ENCODE measurements at places on chromosomes 7 and 10. TPM values are rescaled to one million over a fixed set of nuclear protein-coding genes. Genes with fewer than 3 reads are reported as not detected.

Gene AGBL3
- 1.0 TPM for total RNA-seq

Gene PSD
- 0.26 TPM for total RNA-seq

Gene EPHB6
- under 0.01 TPM for total RNA-seq

Gene GIMAP7
- 108 TPM for total RNA-seq

Gene ENKUR
- 0.38 TPM for total RNA-seq

Gene WDFY4
- 0.25 TPM for total RNA-seq

Gene COL13A1
- 0.76 TPM for total RNA-seq

Gene CALCR
- total RNA-seq: not detected

Gene CPA5
- total RNA-seq: not detected

Gene INHBA
- 0.51 TPM for total RNA-seq

Gene CPA4
- total RNA-seq: not detected

Gene TASOR2
- 35.3 TPM for total RNA-seq

Gene SH2D4B
- under 0.01 TPM for total RNA-seq

Gene AKR1B15
- total RNA-seq: not detected

Gene PLXNA4
- 15.4 TPM for total RNA-seq

Gene TMEM184A
- under 0.01 TPM for total RNA-seq

Gene LGI1
- total RNA-seq: not detected

Gene PDZD7
- total RNA-seq: 0.51 TPM

Gene MSRB2
- 9.0 TPM for total RNA-seq

Gene ITGB8
- total RNA-seq: 2.2 TPM
